ENCODE measurements at places on chromosomes 2 and 18. TPM values are rescaled to one million over a fixed set of nuclear protein-coding genes. Genes with fewer than 3 reads are reported as not detected.

The CFAP210 gene
- total RNA-seq = not detected

DNA sequence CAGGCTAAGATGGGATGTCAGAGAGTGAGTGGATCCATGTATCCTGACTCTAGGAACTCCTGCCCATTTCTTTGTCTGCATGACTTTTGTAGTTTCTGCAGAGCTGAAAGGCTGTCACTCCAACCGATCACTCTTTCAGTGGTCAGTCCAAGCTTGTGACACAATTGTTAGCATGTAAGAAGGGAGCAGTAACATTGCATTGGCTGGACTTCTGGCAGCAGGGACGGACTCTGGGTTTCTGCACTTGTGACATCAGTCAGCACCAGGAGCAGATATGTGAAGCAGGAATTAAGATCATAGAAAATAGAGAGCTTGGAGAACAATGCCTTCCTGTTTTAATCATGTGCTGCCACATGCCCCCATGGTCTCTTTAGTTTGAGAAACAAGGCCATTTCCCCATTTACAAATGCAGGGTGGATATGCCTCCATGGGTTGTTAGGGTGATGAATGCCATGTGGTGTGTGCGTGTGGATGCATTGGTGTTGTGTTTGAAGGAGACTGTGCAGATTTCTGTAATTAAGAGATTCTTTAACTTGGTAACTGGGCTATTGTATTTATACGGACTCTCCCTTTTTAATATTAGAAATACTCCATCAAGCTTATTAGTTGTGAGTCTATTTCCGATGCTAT is 214.3 kb upstream of the EPHA4 start:
- DNase-seq = no peak

DNA sequence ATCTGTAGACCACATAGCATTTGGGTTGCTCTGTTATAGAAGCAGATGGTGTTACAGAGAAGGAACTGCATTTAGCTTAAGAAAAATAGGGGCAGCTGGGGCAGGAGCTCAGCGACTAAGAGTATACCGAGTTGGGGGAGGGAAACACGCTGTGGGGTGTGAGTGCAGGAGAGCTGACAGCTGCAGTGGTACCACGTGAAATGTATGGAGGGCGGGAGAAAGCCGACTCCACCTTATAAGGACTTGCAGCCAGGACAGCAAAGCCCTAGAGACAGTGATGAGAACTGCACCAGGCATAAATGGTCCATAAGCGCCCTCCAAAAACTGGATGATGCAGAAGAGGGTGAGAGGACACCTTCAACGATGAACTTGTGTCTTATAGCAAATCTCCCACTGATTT is 237.6 kb downstream of the PRKCE start:
- no peak for DNase-seq

DNA sequence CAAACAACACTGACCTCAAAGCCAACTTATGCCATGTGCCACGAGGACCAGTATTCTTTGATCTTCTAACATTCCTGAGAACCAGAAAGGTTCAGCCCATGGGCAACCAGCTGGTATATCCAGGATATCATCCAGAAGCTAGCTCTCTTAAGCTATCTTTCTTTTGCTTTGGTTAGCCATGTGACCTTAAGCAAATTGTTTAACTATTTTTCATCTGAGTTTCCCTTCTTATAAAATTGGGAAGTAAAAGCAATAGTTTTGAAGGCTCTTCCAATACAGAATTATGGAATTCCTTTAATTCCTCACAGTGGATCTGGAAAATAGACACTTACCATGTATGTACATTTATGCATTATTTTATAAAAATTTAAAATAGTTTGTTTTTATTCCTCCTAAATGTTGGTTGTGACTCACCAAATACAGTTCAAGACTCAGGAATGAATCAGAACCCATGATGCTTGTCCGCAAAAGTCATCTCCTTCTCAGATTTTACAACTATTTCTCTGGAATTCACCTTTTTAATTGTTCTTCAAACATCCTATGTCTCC is 435.7 kb downstream of the ZEB2 start:
- no peak for DNase-seq

GRCh38 chr2:65634304-65634703 is 201.9 kb upstream of the SPRED2 start:
- DNase-seq = no peak

GRCh38 chr2:179020156-179020750 is 29.7 kb downstream of the CCDC141 start:
- no peak for DNase-seq

GRCh38 chr2:17605696-17606095 is 65.2 kb downstream of the VSNL1 start:
- no peak for DNase-seq

DNA sequence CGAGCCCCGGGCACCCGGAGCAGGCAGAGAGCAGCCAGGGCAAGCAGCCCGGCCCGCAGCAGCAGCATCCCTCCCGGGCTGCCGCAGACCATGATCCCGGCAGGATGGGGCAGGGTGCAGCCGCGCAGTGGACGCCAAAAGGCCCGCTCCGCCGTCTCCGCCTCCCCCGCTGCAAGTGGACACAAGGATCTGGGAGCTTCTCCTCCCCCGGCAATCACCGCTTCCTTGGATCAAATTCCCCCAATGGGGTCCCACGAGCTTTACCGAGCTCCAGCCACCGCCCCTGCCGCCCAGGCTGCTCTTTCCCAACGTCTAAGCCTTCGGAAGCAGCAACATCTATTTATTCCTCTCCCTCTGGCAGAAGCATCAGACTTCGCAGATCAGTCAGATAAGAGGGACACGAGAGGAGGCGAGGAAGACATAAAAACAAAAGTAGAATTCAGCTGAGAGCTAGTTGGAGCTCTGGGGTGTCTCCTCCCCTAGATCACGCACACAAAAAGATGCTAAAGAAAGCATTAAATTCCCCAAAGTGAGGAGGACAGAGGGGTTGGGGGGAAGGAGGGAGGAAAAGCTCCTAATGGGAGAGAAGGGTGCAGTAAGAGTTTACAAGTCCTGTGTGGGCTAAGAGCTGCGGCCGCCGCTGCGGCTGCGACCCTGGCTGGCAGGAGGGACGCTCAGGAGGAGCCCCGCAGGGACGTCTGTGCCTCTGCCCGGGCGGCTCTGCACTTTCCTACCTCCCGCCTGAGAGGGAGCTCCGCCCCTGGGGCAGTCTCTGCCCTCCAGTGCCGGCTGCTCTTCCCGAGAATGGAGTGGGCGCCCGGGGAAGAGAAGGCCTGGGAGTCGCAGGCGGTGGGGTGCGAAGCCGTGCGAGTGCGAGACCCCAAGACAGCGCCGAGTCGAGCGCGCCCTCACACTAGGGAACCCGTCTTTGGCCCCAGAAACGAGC is at the start of gene FRZB:
Gene FRZB (minus strand): TSS at position 177 of the 946 bp plus-strand sequence. CDS start 85 bp downstream, at position 92.
- DNase-seq = peak; percentile 62

The CROCC2 gene
- 0.07 TPM for total RNA-seq

GRCh38 chr2:203550266-203550665 is 15.2 kb upstream of the RAPH1 start:
- no peak for DNase-seq

The CCDC68 gene
- total RNA-seq = 54.3 TPM

The GRB14 gene
- total RNA-seq = 1.5 TPM

The IL36B gene
- not detected for total RNA-seq

GRCh38 chr18:27004056-27004829 is 138.7 kb upstream of the AQP4 start:
- no peak for DNase-seq

- no peak for DNase-seq
Measured at GRCh38 chr2:147174824-147175254, 670.0 kb upstream of the ACVR2A start.

GRCh38 chr2:129318581-129319421 is 660.7 kb upstream of the RAB6C start:
- no peak for DNase-seq

DNA sequence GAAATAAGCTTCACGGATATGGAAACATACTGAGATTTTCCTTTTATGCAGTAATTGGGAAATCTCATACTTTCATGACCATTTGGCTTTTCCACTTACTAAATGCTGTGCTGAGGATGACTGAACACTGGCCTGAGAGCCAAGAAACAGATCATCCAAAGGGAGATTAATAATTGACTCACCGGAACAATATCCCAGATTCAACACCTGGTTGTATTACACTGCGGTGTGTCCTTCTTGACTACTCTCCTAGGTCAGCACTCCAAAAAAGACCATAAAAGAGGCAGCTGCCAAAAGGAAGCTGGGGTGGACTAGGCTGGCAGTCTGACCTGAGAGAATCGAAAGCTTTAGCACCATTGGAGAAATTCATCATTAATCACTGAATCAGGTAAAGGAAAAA is 469.1 kb downstream of the CBLN2 start:
- no peak for DNase-seq

The CDH7 gene
- not detected for total RNA-seq

- no peak for DNase-seq
Measured at GRCh38 chr2:116023026-116023425, 1580.6 kb downstream of the DPP10 start.

The ERBB4 gene
- 0.25 TPM for total RNA-seq

DNA sequence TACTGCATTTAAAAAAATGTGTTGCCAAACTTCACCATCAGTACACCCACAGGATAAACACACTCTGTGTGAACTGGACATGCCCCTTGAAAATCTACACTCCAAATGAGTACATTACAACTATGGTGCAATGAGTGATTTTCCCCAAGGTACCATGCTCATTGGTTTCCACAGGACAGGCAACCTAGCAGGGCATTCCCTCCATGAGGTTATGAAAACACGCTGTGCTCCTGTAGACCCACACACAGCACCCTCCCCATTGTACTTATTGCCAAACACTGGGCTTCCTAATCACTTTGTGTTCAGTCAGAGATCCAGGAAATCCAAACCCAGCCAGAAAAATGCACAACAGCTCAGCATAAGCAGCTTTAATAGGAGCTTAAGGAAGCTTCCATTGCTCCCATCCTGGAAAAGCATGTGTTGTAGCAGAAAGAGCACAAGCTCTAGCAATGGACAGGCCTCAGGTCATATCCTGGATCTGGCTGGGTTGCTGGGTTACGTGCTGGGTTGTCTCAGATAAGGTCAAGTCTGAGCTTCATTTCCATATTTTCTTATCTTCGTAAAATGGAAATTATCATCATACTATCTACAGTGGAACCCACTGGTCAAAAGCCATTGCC is 20.8 kb upstream of the ATIC start:
- no peak for DNase-seq

The SP140 gene
- 3.7 TPM for total RNA-seq

The UGT1A9 gene
- 3.6 TPM for total RNA-seq

GRCh38 chr2:12685145-12685544 is 31.6 kb upstream of the TRIB2 start:
- no peak for DNase-seq

DNA sequence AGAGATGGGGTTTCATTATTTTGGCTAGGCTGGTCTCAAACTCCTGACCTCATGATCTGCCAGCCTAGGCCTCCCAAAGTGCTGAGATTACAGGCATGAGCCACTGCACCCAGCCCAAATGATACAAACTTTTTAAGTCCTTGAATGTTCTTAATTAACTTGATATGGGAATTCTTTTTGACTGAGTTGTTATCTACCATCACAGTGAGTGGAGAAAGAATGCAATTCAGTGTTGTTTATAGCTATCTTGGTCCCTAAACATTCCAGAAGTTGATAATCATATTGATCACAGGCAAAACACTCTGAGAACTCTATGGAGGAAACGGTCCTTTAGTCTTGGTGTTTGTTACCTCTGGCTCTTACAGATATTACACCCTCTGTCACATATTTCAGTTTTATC is 1072.5 kb downstream of the SUCLG1 start:
- no peak for DNase-seq

The DYSF gene
- 2.0 TPM for total RNA-seq

GRCh38 chr18:13658436-13659204 is 67.7 kb downstream of the FAM210A start:
- no peak for DNase-seq

- no peak for DNase-seq
Measured at GRCh38 chr2:117686699-117687098, 127.8 kb upstream of the DDX18 start.

GRCh38 chr18:32459361-32460101 is 11.2 kb downstream of the GAREM1 start:
- DNase-seq = no peak

DNA sequence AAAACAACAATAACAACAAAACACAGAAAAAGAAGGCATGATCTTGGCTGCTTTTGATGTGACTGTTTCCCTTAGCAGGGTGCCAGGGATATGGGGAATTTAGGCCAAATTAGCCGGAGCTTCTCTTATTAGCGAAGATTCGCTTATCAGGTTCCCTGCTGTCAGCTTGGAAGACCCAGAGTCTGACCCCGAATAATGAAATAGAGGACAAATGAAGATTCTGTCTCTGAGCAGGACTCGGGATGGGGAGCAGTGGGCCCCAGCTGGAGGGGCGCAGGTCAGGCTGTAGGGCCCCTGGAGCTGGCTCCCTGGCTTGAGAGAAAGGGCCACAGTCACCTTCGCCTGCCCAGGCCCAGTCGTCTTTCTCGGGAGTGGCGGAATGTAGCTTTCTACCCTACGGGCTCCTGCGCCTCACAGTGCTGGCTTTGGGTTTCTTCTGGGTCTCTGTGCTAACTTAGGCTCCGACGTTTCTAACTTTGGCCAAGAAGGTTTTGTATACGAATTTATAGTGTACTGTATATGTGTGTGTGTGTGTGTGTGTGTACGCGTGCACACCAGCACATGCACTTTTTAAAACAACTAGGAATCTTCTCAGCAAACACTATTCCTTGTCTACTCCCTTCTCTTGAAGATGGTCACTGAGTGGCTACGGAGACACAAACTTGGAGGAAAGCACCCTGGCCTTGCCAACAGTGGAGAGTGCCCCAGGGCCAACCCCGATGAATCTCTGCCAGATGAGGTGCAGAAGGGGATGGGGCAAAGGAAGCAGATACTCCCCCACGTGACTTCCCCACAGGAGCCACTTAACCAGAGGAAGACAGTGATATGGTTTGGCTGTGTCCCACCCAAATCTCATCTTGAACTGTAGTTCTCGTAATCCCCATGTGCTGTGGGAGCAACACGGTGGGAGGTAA is 195.6 kb upstream of the COPS8 start:
- DNase-seq = no peak

The MDH1B gene
- 0.60 TPM for total RNA-seq

The XIRP2 gene
- total RNA-seq = not detected
